ENCODE measurements at places on chromosomes 5 and 9.

DNA sequence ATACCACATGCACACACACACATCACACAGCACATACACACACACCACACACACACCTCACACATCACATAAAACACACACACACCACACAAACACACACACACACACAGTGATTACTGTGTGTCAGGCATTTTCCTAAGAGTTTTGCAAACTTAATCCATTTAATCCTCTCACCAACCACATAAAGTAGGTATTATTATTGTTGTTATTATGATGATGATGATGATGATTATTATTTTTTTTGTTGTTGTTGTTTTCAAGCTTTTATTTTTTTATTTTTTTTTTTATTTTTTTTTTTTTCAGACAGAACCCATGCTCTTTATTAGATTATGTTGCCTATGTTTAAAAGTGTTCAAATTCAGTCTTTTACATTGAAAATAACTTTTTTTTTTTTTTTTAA is 31.5 kb downstream of the JADE2 start:
- DNase-seq: no peak

DNA sequence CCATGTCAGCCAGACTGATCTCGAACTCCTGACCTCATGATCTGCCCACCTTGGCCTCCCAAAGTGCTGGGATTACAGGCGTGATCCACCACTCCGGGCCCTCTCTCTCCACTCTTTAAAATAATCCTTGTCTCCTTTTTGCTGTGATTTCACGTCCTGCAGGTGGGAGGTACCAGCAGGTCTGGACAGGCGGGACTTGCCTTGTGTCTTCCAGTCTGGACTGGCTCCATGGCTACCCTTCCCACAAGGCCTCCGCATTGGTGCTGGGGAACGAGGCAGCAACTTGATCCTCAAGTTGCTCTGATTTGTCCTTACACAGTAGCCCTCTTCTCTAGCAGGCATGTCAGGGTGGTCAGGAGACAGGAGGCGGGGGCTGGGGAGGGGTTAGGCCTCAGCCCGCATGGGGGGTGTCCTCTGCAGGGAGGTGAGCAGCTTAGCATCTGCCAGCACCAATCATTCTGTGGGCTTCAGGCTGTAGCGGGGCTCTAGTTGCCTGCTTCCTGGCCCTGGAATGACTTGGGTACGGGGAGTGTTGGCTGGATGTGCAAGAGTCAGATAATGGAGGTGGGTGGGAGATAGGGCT is 54.3 kb downstream of the TENT4A start:
- no peak for DNase-seq

DNA sequence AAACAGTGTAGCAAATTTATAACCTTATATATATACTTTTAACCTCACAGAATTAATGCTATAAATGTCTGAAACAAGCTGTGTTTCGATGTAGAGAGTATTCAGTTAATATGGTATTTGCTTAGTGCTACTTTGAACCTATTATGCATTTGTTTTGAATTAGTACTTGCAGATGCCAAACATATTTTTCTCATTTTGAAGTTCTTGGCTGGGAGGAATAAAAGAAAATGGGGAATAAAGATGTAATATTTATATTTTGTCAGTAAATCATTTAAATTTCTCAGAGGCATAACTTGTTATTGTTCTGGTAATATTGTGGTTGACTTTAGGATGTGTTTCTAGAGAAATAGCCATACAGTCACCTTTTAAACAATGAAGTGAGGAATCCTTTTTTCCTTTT is 175.9 kb upstream of the IZUMO3 start:
- no peak for DNase-seq

GRCh38 chr9:114774524-114774923 is 31.3 kb downstream of the TNFSF15 start:
- no peak for DNase-seq

- DNase-seq: no peak
Observed at GRCh38 chr5:122755783-122756182, 19.1 kb upstream of the SNX2 start.

DNA sequence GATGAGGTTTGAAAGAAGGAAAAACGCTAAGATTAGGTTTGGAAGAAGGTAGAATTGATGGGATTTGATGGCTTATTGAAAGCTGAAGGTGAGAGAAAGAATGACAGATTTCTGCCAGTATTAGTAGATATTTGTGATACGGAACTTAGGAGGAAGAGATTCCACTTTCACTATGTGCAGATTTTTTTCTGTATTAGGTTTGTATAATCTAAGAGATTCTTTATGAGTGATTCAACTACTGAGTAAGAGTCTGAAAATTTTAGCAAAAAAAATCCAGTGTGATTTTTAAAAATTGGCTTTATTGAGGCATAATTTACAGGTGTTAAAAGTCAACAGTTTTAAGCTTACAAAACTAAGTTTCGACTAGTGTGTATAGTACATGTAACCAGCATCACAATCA is 54.1 kb downstream of the AP3S1 start:
- no peak for DNase-seq

- DNase-seq: no peak
Observed at GRCh38 chr9:38017149-38017884, 51.7 kb downstream of the SHB start.

DNA sequence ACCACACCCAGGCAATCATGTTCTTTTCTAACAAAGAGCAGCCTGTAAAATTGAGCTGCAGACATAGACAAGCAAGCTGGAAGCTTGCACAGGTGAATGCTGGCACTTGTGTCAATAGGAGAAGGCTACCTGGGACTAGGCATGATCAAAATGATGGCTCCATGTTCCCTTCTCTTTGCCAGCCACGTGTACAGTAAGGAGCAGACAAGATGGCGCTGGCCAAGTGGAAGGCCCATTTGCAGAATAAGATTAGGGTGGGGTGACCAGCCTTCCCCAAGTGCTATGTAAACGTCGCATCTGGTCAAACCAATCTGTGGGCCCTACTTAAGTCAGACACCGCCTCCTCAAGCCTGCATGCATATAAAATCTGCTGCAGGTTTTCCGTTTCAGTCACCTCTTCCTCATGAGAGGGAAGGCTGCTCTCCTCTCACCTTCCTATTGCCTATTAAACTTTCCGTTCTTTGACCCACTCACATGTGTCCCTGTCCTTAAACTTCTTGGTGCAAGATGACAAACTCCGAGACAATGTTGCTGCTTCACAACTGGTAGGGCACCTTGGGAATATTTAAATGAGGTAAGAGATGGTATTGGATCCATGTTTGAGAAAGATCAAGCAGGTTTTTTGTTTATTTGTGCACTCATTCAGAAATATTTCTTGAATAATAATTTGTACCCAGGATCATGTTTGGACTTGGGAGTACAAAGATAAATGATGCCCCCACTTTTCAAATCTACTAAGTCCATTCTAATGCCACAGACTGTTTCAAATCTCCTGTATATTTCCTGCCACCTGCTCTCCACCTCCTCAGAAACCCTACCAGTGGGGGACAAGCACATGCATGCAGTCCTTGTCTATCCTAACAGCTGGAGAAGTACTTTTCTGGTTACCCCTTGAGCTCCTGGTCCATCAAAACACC is 30.7 kb upstream of the TGFBR1 start:
- no peak for DNase-seq

- no peak for DNase-seq
Observed at GRCh38 chr9:132116583-132116982, 36.9 kb upstream of the MED27 start.

DNA sequence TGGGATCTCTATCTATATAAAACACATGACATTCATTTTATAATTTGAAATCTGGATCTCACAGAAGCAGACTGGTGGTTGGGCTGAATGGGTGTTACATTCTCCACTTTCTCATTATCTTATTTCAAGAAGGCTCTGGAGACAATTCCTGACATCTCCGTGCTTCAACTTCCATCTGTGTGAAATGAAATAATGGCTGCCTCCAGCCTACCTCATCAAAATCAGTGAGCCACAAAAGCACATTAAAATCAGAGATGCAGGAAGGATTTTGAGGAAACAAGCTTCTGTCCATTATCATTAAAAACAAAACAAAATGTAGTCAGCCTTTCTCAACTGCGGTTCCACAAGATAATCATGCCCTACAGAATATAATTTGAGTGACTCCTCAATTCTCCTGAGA is 958.3 kb upstream of the DMAC1 start:
- DNase-seq: no peak

GRCh38 chr5:150000256-150000989 is at the start of the genes HMGXB3 and TIGD6:
Gene HMGXB3 (plus strand): TSS chr5:150000739. CDS start chr5:150004853, 4,114 bp downstream.
Gene TIGD6 (minus strand): TSS chr5:150000654. CDS start chr5:149996348, 4,306 bp downstream.
- DNase-seq: peak; percentile 85

- DNase-seq: no peak
Observed at GRCh38 chr9:135240222-135240621, 152.8 kb downstream of the OLFM1 start.

GRCh38 chr5:87266914-87267573 is 639 bp upstream of the RASA1 start:
- no peak for DNase-seq
